ENCODE measurements at places on chromosomes 11 and 22.

DNA sequence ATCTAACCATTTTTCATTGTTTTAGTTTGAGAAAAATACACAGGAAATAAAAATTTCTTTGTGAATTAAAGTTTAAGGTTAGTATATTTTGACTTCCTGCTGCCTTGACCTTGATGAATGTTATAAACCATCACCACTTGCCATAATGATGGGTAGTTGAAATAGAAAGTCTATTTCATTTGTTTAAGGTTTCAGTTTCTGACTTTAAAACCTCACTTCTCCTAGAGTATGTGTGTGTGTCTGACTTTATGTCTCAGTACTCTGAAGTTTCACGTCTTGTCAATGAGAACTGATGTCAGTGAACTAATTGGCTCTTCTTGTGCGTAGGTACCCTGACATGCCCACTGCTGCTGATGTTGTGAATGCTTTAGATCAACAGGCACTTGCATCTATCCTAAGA is 188.2 kb downstream of the METTL15 start:
- DNase-seq: no peak

DNA sequence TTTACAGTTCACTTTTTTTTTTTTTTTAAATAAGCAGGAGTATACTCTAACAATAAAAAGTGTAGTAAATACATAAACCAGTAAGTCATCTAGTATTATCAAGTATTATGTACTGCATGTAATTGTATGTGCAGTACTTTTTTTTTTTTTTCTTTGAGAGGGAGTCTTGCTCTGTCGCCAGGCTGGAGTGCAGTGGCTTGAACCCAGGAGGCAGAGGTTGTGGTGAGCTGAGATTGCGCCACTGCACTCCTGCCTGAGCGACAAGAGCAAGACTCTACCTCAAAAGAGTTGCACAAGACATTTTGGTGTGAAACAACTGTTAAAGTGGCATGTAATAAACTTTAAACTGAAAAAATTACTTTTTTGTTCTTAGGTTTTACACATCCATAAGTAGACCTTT is 16.7 kb downstream of the BCL2L13 start:
- DNase-seq: no peak

DNA sequence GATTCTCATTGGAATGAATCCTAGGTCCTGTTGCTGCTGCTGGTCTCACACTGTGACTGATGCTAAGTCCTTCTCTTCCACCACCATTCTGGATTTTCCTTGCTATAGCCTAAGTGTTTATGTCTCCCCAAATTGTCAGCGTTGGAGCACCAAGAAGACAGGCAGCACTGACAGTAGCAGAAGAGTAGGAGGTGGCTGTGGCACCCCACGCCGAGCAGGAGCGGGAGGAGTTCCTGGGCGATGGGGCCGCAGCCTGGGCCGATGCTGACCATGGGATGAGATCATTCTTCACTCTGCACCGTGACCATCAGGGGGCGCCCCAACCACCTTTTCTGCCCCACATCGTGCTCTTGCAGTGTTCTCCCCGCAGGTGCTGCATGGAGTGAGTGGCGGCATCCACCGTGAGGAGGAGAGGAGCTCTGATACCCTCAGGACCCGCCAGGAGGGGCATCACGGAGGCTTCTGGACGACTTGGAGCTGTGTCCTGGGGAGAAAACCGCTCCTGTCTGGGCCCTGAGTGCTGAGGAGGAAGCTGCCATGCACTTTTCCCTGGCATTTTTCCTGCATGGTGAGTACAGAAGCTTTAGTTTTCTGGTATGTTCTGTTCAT is 57.0 kb downstream of the LRRC74B start:
- DNase-seq: peak; percentile 65

GRCh38 chr11:10302744-10303557 is 1.9 kb upstream of the ADM start:
- no peak for DNase-seq

DNA sequence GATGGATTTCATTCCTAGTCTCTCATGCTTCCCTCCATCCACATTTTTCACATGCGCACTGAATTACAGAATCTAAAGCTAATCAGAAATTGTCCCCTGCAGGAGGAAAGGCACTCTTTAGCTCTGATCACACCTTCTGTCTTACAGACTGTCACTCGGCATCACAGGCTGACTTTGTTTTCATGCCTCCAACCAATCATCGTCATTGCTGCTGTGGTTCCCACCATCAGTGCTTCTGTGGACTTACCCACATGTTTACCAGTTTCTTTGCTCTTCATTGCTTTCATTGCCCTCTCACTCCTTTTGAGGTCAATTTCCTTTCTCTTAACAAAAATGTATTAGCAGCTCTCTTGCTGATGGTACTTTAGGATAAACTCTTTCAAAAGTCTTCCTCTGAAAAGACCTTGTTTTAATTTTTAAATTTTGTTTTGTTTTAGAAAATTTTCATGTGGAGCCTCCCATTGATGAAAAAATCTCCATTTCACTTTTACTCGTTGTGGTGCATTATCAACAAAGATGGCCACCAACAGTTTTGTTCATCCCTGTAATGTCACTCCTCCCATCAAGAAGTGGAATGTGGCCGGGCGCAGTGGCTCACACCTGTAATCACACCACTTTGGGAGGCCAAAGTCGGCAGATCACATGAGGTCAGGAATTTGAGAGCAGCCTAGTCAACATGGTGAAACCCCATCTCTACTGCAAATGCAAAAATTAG is 20.2 kb upstream of the TREH start:
- DNase-seq: no peak

- no peak for DNase-seq
Observed at GRCh38 chr11:105900515-105901035, 121.5 kb downstream of the MSANTD4 start.

DNA sequence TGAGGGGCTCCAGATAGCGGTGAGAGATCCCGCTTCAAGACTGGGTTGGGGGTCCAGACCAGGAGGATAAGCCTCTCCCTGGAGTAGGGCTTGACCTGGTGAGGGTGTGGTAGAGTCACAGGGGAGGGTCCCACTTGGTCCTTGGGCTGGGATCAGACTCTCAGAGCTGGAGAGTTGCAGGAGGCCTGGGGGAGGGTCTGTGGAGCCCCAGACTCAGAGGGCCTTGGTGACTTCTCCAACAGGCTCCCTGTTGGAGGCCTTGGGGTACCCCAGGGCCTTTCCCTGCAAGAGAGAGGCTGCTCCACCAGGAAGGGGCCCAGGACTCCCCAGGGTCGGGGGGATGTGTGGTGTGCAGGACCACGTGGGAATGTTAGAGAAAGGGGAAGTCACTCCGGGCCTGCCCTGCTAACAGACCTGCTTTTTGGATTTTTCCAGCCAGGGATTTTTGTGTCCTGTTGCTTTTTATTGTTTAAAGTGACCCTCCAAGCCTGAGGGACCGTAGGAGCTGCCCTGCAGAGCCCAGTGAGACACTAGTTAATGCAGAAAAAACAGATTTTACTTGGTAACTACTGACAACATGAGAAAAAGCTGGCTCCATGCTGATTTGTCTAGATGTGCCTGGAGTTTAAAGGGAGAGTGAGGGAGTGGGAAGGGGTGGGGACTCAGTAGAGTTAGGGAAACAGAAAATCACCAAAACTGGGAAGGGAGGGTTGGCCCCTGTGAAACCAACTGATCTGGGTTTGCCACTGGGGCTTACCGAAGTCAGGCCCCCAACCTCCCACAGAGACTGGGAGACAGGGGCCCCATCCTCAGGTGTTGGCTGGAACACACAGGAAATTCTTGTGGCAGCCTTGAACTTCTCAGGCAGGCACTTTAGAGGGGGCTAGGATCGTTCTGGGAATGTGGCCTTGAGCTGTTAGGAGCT is 801 bp upstream of the TXNRD2 start:
- no peak for DNase-seq

- no peak for DNase-seq
Observed at GRCh38 chr22:41891407-41891806, 23.5 kb downstream of the SHISA8 start.

GRCh38 chr11:108906826-108907225 is 242.0 kb downstream of the DDX10 start:
- DNase-seq: no peak

DNA sequence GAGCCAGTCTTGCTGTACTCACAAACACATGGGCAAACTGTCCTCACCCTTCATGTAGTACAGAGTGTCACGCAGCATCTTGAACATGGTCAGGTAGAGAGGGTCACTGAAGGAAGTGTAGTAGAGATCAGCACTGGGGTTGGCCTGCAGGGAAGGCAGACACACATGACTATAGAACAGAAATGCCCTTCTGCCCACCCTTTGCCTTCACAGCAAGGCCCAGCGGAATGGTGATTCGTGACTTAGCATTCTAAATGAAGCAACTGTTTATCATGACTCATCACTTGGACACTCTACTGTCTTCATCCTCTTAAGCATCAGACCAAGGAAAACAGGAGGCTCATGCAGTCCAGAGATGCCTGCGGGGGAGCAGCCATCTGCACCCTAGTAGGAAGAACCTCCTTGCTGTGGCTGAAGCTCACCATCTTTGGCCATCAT is 33.4 kb downstream of the SERPIND1 start:
- no peak for DNase-seq

GRCh38 chr11:12184699-12185098 is 74.3 kb downstream of the MICAL2 start:
- no peak for DNase-seq

DNA sequence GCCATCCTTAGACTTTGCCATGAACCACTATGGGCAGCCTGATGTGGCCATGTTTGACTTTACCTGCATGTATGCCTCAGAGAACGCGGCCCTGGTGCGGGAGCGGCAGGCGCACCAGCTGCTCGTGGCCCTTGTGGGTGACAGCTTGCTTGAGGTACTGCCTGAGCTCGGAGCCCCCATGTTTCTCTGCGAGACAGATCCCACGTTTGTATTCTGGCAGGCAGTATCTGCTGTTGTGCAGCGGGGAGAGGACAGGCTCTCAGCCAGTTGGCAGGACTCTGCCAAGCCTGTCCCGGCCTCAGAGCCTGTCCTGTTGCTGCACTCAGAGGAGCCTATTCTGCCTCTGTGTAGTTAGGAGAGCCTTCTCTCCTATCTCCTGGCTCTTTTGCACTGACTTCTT is 109.9 kb downstream of the MICAL2 start:
- no peak for DNase-seq

GRCh38 chr22:48156603-48157355 is 1394.3 kb downstream of the TBC1D22A start:
- DNase-seq: no peak

DNA sequence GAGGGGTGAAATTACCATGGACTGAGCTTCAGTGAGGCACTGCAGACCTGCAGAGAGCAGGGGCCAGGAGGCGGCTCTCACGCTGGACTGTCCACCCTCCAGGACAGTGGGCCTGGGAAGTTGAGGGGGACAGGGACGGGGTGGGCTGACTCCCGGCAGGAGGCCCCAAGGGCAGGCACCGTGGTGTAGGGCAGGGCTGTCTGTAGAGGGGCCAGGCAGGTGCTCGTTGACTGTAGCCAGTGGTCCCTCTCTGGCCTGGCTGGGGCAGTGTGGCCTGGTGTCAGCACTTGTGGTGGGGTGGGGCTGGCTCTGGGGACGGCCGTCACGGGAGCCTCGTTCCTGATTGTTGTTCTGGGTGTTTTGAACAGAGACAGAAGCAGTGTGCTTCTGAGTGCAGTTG is 46.4 kb downstream of the MUC6 start:
- no peak for DNase-seq

DNA sequence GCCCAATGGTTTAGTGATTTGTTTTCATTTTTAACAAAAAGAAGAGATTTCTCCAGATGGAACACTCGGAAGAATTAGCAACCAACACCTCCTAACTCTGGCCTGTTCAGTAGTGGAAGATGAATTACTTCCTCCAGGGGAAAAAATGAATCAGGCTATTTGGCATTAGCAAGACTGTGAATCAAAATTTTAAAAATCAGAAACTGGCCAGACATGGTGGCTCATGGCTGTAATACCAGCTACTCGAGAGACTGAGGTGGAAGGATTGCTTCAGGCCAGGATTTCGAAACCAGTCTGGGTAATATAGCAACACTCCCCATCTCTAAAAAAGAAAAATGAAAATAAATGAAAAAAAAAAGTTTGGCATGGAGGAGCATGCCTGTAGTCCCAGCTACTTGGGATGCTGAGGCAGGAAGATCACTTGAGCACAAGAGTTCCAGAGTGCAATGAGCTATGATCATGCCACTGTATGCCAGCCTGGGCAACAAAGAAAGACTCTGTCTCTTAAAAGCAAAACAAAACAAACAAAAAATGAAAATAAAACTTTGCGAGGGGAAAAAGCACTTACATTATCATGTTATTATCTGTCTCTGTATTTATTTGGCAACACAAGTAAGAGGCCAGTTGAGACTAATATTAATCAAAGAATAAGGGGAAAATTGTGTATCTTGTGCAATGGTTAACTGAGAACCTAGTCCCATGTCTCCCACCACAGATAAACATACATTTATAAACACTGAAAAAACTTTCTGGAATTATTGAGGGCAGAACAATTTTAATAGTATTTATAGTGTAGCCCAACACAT is 796.3 kb upstream of the ANO3 start:
- DNase-seq: no peak

- DNase-seq: no peak
Observed at GRCh38 chr22:43270314-43270908, 72.8 kb downstream of the SCUBE1 start.

DNA sequence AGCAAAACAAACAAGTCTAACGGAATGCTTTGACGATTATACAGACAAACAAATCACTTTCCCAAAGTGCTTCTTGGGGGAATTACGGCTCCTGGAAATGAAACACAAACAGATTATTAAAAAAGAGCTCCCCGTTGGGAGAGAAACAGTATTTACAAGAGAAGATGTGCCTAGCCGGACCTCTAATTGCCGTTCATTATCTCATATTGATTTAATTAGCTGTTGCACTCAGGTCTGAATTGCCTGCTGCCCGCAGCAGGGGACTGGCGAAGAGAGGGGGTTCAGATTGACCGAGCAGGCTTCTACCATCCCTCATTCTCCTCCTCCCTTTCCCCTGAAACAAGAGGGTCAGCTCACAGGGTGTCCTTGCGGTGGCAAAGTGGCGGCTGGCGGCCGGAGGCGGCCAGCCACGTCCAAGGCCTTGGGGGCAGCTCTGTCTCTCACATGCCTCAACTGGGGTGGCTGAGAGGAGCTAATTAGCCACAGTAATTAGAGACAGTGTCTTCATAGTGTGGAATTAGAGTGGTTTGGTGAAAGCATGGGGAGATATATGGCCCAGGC is 295.1 kb downstream of the MIAT start:
- no peak for DNase-seq

All from stimulated activated CD8-positive, alpha-beta memory T cell treated with anti-CD3 and anti-CD28 coated beads, Interleukin-7, amount 100 ng/mL, for 24 hours (primary cell).